ENCODE measurements at places on chromosomes 11 and 22.

DNA sequence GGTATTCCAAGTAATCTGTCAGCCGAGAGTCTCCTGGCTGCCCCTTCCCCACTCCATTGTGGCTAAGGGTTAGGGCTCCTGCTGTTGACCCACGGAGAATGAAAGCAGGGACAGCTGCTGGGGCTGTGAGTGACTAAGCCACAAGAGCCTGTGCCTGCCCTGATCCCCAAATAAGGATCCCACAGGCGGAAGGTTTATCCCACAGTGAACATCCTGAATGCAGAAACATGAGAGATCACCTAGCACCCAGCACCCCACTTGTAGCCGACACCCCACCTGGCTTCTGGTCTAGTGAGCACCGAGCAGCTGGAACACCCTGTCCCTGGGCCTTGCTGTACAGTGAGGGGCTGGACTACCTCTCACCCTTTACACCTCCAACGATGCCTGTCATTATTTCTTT is 117.7 kb upstream of the LMO1 start:
- H3K4me1 ChIP-seq: no peaks in the 10 kb centered on the region
- DNase-seq: no peak
- no peak overlapping the region for H3K27ac ChIP-seq
- H3K27me3 ChIP-seq: peaks cover 9% of the 10 kb centered on the region
- no peaks in the 10 kb centered on the region for H3K36me3 ChIP-seq

- no peak overlapping the region for H3K4me3 ChIP-seq
- H3K4me1 ChIP-seq: peaks cover 21% of the 10 kb centered on the region
- DNase-seq: no peak
- peaks cover 65% of the 10 kb centered on the region for H3K27me3 ChIP-seq
- no peak overlapping the region for H3K27ac ChIP-seq
Measured at GRCh38 chr11:12695873-12696272, 21.7 kb downstream of the TEAD1 start.

DNA sequence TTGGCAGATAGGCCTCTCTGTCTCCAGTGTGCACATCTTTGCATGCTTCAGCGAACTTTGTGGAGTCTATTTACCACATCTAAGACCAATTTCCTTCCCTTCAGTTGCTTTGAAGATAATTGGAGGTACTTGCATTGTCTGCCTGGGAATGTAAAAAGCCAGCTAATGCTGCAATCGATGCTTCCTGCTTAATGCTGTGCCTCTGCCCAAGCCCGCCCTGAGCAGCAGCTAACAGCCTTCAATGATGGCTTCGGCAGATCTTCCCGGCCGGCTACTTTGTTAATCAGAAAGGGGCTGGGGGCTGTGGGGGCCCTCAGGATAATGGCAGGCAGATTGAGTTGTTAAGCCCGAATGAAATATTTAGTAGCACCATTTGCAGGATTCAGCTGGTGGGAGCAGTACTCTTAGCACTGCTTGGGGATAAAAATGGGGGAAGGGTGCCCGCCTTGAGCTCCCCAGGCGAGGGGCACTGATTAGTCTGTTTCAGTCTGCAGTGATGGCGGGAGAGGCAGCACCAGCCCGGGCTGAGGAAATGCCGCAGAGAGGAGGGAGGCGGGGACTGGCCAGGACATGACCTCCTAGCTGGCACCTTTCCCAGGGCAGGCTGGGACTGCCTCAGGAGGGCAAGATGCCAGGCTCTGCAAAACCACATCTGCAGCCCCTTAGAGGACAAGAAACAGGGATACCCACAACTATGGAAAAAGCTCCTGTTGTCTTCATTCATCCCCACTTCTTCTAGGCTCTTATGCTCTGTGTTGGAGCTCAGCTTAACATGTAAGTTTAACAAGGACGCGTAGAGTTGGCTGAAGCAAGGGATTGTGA is 460.0 kb downstream of the BUD13 start:
- DNase-seq: no peak
- H3K27ac ChIP-seq: no peak overlapping the region
- no peaks in the 10 kb centered on the region for H3K4me1 ChIP-seq
- H3K4me3 ChIP-seq: no peak overlapping the region
- H3K36me3 ChIP-seq: no peaks in the 10 kb centered on the region
- H3K27me3 ChIP-seq: peaks cover 18% of the 10 kb centered on the region

DNA sequence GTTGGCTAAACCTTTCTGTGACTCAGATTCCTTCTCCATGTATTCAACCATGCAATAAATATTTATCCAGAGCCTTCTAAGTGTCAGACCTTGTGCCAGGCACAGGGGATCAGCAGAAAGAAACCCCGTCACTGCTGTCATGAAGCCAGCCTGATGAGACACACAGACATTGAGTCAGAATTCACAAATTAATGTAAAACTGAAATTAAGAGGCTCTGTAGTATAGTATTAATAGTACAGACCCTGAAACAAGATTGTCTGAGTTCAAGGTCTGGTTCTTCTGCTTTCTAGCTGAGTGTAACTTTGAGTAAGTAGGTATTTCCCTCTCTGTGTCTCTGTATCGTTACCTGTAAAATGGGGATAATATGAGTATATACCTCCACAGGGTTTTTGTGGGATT is 46.9 kb downstream of the ME3 start:
- peaks cover 4% of the 10 kb centered on the region for H3K36me3 ChIP-seq
- H3K4me3 ChIP-seq: no peak overlapping the region
- no peak for DNase-seq
- no peaks in the 10 kb centered on the region for H3K4me1 ChIP-seq

GRCh38 chr11:112128483-112129121 is 35.3 kb downstream of the IL18 start:
- DNase-seq: no peak
- H3K36me3 ChIP-seq: no peaks in the 10 kb centered on the region
- H3K27me3 ChIP-seq: no peaks in the 10 kb centered on the region
- no peak overlapping the region for H3K4me3 ChIP-seq
- H3K27ac ChIP-seq: no peak overlapping the region

DNA sequence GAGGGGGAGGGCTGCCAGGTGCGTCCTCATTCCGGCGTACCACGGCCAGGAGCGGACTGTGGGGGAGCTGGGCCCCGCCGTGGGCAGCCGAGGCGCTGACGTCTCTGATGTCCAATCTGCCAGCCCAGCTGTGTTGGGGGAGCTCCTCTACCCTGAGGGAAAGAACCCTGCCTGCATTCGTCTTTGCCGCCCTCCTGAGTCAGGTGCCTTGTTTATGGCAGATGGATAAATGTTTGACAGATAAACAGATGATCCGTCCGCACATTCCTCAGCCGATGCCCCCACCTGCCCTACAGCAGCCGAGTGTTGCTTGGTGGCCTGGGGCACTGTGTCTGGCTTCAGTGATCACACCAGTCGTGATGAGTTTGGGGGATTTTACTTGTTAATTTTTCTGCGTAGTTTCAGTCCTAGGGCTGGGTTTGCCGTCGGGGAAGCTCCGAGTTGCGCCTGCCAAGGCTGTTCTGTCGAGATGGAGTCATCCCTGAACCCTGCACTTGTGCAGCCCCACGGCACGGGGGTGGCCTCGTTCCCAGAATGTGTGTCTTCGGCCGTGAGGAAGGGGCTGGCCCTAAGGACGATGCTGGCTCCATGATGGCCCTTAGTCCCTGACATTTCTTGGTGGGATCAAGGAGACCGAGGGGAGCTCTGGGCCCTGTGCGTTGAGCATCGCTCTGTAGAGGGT is 1083.9 kb downstream of the BRD1 start:
- H3K4me3 ChIP-seq: no peak overlapping the region
- no peaks in the 10 kb centered on the region for H3K4me1 ChIP-seq
- no peak overlapping the region for H3K27ac ChIP-seq
- no peaks in the 10 kb centered on the region for H3K36me3 ChIP-seq
- H3K27me3 ChIP-seq: no peaks in the 10 kb centered on the region

GRCh38 chr11:119012629-119013170 is 5.4 kb downstream of the RPS25 start:
- no peaks in the 10 kb centered on the region for H3K27me3 ChIP-seq
- no peak for DNase-seq
- H3K4me3 ChIP-seq: no peak overlapping the region
- peak overlapping the region; percentile 50 for H3K27ac ChIP-seq
- H3K36me3 ChIP-seq: peaks cover 48% of the 10 kb centered on the region
- peaks cover 32% of the 10 kb centered on the region for H3K4me1 ChIP-seq

GRCh38 chr22:49354516-49355210 is 473.0 kb downstream of the BRD1 start:
- H3K36me3 ChIP-seq: no peaks in the 10 kb centered on the region
- no peaks in the 10 kb centered on the region for H3K4me1 ChIP-seq
- DNase-seq: no peak
- peaks cover 26% of the 10 kb centered on the region for H3K27me3 ChIP-seq

GRCh38 chr11:123682696-123683410 is 28.4 kb upstream of the SCN3B start:
- H3K4me1 ChIP-seq: peaks cover 13% of the 10 kb centered on the region
- H3K36me3 ChIP-seq: no peaks in the 10 kb centered on the region
- no peak overlapping the region for H3K4me3 ChIP-seq
- H3K27ac ChIP-seq: no peak overlapping the region
- no peak for DNase-seq
- H3K27me3 ChIP-seq: no peaks in the 10 kb centered on the region

GRCh38 chr11:74673693-74674360 is 57.4 kb downstream of the CHRDL2 start:
- no peak overlapping the region for H3K27ac ChIP-seq
- no peaks in the 10 kb centered on the region for H3K36me3 ChIP-seq
- H3K27me3 ChIP-seq: no peaks in the 10 kb centered on the region
- DNase-seq: no peak
- no peak overlapping the region for H3K4me3 ChIP-seq
- no peaks in the 10 kb centered on the region for H3K4me1 ChIP-seq

GRCh38 chr11:45337583-45338360 is 51.6 kb upstream of the SYT13 start:
- no peak overlapping the region for H3K27ac ChIP-seq
- H3K4me1 ChIP-seq: peaks cover 8% of the 10 kb centered on the region
- H3K36me3 ChIP-seq: no peaks in the 10 kb centered on the region
- DNase-seq: no peak

GRCh38 chr22:49274754-49275380 is 552.8 kb downstream of the BRD1 start:
- no peak for DNase-seq
- H3K36me3 ChIP-seq: no peaks in the 10 kb centered on the region
- no peak overlapping the region for H3K27ac ChIP-seq
- peaks cover 5% of the 10 kb centered on the region for H3K27me3 ChIP-seq
- no peaks in the 10 kb centered on the region for H3K4me1 ChIP-seq

DNA sequence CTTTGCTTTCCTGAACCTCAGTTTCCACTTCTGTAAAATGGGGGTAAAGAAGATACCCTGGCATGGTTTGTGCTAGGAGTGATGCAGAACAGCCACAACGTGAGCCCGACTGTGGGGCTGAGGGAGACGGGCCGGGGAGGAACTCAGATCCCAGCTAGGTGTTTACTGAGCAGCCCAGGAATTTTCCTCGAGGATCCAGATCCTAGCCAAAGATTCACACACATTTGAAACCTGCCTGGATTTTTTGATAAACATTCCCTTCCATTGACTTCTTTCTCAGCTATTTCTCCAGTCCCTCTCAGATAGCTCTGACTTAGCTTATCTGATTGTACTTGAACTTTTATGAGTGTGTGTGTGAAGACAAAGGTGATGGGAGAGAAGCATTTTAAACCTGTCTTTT is 98.0 kb downstream of the KIAA1671 start:
- no peak overlapping the region for H3K27ac ChIP-seq
- H3K4me1 ChIP-seq: peaks cover 9% of the 10 kb centered on the region
- peaks cover 1% of the 10 kb centered on the region for H3K36me3 ChIP-seq

DNA sequence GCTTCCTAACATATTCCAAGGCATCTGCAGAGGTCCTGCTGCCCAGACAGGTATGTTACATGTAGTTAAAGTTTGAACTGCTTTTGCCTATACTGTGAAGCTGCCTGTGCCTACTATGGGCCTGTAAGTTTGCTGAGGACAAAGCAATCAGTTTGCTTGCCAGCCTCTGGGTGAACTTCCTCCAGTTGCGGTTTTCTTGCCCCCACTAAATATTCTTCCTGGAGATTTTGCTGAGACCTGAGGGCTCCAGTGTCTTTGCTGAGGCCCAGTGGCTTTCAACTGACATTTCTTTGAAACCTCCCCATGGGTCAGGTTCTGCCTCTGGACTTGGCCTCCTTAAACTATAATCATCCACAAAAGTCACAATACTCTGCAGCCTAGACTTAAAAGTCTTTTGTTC is 29.6 kb upstream of the MMP20 start:
- H3K4me1 ChIP-seq: no peaks in the 10 kb centered on the region
- H3K27ac ChIP-seq: no peak overlapping the region
- no peak overlapping the region for H3K4me3 ChIP-seq
- peaks cover 9% of the 10 kb centered on the region for H3K27me3 ChIP-seq
- DNase-seq: no peak

DNA sequence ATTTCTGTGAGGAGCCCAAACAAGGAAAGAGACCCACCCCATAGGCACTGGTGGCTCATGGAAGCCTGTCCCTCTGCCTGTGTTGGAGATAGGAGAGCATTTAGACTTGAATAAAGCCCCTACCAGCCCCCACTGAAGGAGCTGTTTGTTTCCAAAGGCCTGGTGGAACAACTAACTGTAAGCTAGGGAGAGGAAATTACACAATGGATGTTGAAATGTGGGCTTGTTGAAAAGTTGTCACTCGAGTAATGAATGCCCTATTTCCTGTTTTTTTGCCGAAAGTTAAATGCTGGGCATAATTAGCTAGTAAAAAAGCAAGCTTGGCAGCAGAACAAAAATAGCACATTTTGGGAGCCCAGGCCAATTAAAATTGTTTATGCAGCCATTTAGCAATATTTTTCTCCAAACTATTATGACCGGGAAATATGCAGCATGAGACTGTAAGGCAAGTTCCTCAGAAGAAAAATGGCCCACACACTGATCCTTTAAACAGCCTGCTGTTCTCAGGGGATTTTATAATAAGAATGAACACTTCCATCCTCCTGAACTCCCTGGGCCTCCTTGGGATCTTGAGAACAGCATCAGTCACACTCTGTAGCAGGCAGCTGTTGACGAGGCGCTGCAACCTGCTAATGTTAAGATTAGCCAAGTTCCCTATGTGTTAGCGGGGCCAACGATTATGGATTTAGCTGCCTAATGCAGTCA is 38.6 kb upstream of the LMO2 start:
- no peak for DNase-seq
- H3K27me3 ChIP-seq: peaks cover 12% of the 10 kb centered on the region
- H3K27ac ChIP-seq: no peak overlapping the region
- peaks cover 2% of the 10 kb centered on the region for H3K36me3 ChIP-seq

DNA sequence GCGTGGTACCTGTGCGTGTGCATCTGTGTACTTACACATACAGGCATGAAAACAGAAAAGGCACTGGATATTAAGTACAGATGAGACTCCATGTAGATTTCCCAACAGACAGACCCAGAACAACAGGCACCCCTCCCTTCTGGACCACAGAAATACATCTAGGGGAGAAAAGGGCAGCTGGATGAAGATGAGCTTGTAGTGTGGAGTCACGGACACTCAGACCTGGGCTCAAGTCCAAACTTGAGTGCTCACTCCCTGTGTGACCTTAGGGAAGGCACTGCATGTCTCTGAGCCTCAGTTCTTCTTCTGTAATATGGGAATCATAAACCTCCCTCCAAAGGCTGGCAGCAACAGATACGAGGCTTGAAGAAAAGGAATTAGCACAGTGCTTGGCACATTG is 108.9 kb downstream of the GALNT18 start:
- H3K27me3 ChIP-seq: no peaks in the 10 kb centered on the region
- H3K36me3 ChIP-seq: no peaks in the 10 kb centered on the region
- H3K27ac ChIP-seq: no peak overlapping the region
- no peak overlapping the region for H3K4me3 ChIP-seq

DNA sequence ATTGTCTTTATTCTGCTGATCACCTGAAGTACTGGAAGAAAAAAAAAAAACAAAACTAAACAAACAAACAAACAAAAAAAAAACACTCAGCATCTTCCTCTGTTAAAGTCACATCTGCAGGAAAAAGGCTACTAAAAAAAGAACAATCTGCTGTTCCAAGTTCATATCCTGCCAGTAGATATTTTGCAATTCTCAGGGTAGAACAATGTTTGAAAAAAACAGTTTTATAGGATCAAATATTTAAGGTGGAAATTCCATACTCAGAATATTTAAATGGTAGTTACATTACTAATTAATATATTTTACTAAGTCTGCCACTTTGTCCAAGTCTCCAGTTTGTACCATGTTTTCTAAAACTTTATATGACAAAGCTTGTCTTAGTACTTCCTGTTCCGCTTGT is 175.2 kb downstream of the SBF2 start:
- no peak overlapping the region for H3K4me3 ChIP-seq
- peaks cover 1% of the 10 kb centered on the region for H3K36me3 ChIP-seq

Measured in activated naive CD4-positive, alpha-beta T cell treated with anti-CD3 and anti-CD28 coated beads for 36 hours (primary cell).